ENCODE measurements at places on chromosomes 11 and 22.

DNA sequence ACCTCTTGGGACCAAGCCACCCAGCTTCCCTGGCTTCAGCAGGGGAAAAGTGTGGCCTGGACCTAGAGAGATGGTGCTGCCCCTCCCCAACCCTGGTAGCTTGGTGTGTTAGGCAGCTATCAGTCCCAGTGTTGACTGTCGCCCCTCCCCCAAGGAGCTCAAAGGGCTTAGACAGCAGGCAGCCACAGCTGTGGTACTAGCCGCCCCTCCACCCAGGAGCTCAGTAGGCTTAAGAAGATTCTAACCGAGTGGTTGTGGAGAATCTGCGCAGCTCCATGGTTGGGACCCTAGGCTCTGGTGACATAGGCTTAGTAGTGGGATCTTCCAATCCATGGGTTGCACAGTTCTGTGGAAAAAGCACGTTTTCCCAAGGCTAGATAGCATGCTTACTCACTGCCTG, 458.4 kb upstream of the LRRC4C start:
- no peak for DNase-seq

DNA sequence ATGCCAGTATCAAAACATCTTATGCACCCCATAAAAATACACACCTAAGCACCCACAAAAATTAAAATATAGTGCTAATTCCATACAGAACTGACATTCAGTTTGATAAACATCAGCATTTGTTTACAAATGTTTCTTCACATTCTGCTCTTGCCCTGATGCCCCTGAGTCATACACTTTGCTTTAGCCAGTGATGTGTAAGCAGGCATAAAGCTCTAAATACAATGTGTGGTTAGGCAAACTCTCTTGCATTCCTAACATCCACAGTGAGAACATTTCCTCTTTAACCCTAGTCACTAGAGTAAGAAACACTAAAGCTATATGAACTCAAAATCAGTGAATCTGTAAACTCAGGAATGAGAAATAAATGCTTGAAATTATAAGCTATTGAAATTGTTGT, 1060.7 kb downstream of the FAM181B start:
- no peak for DNase-seq

DNA sequence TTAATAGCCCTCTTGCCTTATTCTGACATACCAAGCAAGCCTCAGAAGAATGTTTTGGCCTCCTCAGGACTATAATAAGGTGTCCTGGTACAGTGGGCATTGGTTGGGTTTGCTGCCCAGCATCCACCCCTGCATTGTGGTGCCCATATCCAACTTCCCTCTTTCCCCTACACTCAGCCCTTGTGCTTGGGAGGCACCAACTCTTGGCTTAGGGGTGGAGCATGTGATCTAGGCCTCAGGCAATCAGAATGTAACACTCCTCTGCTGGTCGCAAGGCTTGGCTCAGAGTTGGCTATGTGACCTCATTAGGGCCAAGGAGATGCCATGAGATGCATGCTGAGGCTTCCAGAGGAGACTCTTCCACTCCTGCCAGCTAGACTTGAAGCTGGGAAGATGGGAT, 123.0 kb downstream of the CSNK2A3 start:
- DNase-seq = no peak

- no peak for DNase-seq
Measured at GRCh38 chr11:123481640-123482039, 51.6 kb downstream of the GRAMD1B start.

DNA sequence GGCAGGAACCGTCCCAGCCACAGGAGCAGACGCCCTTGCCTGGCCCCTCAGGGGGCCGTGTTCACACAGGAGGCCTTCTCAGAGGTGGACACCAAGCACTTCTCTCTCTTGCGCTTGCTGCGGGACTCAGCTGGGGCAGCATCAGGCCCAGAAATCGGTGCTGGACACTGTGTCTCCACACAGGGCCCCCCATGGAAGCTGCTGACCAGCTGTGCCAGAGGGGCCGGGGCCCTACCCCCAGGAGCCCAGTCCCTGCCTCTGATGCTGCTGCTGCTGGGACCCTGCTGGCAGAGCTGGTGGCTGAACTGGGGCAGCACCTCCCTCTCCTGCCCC, 4.0 kb downstream of the PLXNB2 start:
- no peak for DNase-seq

- no peak for DNase-seq
Measured at GRCh38 chr11:108643974-108644373, 20.9 kb upstream of the DDX10 start.

DNA sequence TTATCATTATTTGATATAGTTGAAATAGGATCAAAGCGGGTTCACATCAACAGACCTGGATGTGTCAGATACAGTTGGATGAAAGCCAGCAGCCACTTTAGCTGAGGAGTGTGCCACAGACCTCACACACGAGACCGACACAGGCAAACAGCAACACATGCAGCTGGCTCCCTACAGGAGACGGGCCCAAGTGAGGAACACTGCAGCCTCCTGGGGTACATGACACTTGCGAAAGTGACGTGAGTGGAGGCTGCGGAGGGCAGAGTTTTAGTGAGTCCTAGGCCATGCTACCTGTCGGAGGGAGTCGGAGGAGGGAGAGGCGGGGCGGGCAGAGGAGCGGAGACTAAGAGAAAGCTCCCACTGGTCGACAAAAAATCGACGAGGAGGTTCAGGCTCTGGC, 100.9 kb upstream of the BID start:
- no peak for DNase-seq

GRCh38 chr11:117832511-117832910, 8.0 kb upstream of the FXYD2 start:
- no peak for DNase-seq

DNA sequence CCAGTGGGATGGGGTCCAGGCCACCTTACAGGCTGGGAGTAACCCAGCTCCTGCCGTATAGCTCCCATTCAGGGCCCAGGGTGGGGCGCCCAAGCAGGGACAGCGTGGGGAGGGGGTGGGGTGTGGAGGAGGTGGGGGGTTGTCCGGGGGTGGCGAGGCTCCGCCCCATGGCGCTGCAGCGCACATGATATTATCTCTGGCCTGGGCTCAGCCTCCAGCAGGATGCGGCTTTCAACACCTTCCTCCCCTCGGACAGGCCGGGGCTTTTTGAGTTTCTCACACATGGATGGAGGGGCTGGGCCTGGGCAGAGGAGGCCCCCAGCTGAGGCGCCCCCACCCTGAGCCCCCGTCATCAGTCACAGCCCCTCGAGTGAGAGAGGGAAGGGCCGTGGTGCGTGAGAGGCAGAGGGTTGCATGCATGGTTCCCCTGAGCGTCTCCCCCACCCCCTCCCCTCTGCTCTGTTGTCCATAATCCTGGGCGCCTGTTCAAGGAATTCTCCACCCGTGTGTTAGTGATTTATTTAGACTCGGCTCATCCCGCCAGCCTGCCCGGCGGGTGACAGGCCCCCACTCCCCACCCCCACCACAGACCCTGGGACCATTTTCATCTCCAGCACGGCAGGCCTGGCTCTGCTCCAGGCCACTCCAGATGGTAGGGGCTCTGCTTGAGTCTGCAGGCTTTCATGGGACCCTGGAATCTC, 44.9 kb downstream of the WNT11 start:
- DNase-seq = no peak

DNA sequence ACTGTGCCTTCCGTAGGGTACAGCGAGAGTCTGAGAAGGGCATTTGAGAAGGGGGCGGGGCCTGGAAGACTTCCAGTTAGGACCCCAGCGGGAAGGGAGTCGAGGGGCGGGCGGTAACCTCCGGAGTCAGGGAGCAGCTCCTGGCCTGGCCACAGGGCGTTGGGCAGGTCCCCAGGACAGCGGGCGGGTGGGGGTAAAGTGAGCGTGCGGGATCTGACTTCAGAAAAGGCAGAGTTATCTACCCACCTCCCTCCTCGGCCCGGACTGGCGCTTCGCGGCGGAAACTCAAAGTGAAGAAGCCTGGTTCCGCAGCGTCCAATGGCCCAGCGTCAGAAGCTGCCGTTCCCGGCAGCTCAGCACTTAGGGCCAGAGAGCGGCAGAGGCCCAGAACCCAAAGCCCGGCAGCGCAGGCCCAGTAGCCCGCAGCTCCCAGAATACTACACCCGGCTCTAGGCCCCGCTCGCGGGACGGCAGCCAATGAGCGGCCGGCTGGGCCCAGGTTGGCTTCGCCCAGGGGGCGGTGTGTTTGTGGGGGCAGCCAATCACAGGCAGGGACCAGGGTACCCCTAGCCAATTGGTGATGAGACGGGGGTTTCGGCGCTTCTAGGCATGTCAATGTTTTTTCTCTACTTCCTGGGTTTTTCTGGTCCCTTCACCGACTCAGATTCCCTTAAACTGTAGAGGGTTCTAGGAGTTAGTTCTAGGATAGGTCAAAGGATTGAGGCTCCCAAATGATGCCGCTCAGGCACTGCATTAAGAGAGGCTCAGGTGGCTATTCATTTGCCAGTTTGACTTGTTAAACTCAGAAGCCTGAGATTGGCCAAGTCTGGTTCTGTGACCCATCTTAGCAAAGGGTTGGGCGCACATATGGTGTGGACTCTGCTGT, at the start of gene TRIM68:
TRIM68 (minus strand) TSS at position 451 of the 886 bp plus-strand sequence. CDS start 2,727 bp downstream, outside the sequence.
- peak; percentile 99 for DNase-seq

- no peak for DNase-seq
Measured at GRCh38 chr11:104992781-104993180, 24.4 kb upstream of the CASP4 start.

DNA sequence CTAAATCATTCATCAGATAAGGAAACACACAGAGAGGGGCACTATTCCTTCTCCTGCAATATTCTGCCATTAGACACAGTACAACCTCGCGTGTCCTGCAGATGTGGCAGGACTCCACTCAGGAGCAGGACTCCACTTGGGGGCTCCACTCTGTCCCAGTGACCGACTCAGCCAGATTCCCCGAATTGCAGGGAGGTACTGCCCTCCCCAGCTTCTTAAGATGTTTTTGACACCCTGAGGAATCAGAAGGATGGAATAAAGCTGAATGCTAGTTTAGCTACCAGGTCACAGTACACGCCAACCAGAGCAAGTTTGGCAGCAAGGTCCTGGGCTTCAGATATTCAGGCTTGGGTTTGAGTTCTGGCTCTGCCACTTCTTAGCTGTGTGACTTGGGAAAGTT, 99.3 kb upstream of the USP47 start:
- no peak for DNase-seq

DNA sequence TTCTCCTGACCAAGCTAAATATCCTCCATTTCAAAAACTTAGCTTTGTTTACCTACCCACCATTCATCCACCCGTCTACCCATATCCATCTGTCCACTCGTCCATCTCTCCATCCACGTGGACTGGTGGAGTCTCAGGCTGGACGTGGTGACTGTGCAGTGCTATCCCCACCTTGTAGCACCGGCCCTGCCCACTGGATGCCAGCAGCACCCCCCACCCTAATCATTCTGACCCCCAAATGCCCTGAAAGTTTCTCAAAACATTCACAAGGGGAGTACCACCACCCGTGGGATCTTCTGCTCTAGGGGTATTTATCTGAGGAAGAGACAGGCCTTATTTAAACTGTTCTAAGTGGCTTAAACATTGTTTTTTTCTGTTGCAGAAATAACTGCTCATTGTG, 206.4 kb downstream of the TBC1D22A start:
- DNase-seq = no peak

DNA sequence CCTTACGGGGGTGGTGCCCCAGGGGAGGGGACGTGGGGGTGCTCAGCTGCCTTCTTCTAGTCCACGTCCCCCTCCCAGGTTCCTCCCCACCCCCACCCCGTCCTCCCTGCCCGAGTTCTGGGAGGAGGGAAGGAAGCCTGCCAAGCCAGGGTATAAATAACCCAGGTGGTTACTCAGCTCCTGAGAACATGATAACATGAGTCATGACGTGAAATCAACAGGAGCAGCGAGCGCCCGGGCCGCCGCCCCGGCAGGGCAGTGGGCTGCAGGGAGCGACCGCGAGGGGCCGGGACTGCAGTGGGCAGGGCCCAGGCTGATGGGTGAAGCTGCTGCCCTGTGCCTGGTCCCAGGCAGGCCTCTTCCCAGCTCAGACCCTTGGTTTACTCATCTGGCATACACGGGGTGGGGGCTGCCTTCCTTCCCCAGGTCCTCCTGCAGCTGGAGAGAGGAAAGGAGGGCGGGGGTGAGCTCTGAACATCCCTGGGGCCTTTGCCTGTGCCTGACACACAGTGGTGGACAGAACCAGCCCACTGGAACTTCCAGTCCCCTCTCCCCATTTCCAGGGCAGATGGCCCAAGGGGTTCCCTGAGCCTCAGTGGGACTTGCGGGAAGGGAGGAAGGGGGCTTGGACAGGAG, 8.8 kb upstream of the PDGFB start:
- peak; percentile 77 for DNase-seq

DNA sequence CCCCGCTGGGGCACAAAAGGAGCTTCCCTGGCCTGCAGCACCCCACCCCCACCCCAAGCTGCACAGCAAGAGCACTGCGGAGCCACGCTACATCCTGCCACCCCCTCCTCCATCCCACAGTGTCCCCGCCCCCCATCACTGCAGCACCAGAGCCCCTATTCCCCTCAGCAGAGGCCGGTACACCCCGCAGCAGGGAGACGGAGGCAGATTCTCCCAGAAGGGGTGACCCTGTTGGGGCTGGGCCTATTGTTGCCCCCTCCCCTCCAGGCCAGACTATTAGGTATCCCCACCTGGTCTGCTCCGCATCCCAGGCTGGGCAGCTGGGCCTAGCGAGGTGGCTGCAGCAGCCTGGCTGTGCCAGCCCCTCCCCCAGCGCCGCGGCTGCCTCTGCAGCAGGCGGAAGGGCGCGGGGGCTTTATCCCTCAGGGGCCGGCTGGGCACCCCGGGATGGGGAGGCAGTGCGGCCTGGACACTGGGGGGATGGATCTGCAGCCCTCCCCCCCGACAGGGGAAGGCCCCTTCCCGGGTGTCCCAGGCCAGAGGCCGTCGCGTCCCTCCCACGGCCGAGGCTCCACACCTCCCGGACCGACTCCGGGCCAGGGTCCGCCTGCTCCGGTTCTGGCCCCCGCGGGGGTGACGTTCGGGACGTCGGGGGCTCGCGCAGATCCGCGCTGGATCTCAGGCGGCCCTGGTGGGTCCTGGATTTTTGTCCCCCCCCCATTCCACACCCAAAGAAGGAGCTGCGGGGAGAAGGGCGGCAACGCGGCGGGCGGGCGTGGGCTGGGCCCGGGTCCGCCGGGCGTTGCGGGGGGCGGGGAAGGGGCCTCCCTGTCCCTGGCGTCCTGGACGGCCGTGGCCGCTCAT, 943 bp downstream of the DUSP8 start:
- peak; percentile 61 for DNase-seq

DNA sequence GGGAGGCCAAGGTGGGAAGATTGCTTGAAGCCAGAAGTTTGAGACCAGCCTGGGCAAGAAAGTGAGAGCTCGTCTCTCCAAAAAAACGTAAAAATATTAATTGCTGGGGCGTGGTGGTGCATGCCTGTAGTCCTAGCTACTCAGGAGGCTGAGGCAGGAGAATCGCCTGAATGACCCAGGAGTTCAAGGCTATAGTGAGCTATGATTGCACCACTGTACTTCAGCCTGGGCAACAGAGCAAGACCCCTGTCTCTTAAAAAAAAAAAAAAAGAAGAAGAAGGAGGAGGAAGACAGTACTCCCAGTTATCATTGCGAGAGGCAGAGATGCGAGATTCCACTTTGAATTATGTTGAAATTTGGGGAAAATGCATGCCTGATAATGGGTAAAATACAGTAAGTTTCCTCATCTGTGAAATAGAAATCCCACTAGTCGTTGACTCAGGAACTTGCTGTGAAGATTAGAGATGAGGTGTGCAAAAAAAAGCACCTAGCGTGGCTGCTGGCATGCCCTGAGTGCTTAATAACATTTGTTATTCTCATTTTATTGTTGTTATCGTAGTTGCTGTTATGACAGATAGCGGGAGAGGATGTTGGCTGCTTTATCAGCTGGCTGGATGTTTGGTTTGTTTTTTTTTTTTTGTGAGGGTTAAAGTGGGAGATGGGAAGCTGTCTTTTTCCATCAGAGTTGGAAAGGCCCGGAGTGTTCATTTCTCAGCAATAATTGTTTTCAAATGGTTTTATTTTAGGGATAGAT, 33.4 kb downstream of the BCR start:
- DNase-seq = no peak

GRCh38 chr11:16792426-16792825, 54.0 kb downstream of the C11orf58 start:
- no peak for DNase-seq
